Activated naive CD4-positive, alpha-beta T cell (primary cell): ENCODE measurements at places on chromosomes 12 and 14.

- DNase-seq, result no peak
Observed at GRCh38 chr12:112815589-112816321, 24.2 kb downstream of the RPH3A start.

GRCh38 chr12:131872154-131873051 lies 22.0 kb upstream of the ULK1 start:
- no peak for DNase-seq

DNA sequence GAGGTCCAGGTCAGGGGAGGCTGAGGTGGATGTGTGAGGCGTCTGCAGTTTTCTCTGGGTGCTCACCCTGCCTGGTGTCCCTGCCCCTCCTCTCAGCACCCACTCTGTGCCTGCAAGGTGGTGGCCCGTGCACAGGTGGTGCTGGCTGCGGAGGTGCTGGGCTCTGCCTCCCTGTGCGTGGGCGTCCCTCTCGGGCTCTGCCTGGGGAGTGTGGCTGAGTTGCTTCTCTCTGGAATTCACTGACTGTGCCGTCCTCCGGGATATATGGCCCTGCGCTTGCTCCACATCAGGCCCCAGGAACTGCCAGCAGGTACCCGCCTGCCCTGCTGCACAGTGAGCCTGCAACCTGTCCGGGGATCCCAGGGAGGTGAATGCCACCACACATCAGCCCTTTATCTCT lies 379.1 kb downstream of the TMEM121 start:
- no peak for DNase-seq

DNA sequence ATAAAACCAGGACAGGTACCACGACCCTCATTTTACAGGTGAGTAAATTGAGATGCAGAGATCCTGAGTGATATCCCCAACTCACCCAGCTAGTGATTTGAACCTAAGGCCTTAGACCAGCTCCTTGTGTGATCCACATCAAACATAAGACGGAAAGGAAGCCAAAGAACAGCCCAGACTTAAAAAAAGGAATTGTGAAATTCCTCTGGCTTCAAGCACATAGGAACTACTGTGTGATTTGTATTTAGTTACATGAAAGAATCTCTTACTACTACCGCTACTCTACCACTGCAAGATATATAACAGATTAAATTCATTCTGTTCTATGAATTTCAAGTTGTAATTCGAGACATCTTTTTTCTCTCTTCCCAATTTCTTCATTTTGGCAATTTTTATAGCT lies 10.5 kb downstream of the E2F7 start:
- no peak for DNase-seq

DNA sequence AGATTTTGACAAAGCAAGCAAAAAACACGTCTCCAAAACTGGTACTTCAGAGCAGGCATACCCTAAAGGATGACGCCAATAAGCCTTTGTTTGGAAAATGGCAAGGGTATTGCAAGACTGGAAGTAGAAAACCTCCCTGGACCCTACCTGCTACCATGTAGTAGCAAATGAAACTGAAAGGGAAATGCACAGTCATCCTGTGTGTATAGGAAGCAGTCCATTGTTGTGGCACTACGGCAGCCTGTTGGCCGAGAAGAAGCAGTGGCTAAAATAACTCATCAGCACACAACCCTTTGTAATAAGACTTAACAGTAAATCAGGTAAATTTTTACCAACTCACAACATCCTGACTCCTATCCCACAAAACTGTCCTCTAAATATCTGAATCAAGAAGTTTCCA lies 386.4 kb downstream of the RGS6 start:
- no peak for DNase-seq

DNA sequence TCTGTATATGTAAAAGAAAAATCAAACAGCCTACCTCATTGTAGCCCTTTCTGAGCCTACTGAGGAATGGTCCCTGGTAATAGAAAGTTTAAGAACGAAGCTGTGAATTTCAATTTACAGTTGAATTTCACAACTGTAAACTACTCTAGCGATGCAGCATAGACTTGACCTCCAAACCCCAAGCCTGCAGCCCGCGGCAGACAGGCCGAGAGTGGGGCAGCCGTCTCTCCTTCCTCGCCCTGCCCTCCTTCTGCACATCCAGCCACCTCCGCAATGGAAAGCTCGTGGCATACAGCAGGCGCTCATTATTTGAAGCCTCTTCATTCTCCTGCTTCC lies 15.3 kb downstream of the RNASE2 start:
- no peak for DNase-seq

GRCh38 chr14:100487304-100487703 lies 99.9 kb downstream of the BEGAIN start:
- no peak for DNase-seq

DNA sequence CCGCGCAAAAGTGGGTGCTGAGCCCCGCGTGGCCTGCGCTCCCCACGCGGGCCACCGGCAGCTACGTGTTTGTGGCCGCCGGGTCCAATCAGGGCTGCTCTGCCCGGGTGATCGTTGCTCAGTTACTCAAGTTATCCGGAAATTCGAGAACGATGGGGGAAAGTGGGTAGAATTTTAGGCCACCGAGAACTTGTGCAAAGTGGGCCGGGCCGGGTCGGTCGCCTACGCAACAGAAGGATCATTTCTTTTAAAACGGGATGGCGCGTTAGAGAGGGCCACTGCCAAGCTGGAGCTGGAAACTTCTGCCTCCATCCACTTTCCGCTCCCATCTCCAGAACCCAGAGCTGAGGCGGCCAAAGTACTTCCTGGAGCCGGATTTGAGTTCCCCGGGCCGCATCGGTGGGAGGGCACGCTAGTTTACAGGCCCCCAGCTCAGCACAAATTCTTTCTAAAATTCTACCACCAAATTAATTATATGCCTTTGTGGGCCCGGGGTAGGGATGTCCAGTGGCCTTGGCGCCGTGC lies 3.5 kb downstream of the RFX4 start:
- DNase-seq, result no peak

DNA sequence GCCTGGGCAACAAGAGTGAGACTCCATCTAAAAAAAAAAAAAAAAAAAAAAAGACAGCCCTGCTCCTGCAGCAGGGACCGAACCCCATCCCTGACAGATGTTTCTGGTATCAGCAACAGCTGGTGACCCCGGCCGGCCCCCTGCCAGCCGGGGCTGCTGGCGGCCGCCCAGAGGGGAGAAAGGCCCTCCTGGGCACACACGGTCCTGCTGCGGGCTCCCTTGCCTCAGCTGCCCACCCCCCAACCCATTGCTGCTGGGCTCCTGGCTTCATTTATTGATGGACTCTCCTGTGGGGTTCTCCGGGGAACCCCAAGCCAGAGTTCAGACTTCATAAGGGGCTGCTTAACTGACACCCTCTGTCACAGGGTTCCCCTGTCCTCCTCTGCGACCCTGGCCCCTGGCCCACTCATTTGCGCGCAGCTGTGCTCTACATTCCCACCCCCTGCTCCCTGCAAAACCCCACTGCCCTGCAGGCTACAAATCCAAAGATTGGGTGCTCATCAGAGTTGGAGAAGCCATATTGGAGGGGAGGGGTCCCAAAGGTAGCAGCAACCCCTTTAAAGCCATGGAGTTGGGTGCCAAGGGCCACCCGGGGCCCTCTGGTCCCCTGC lies 103.6 kb upstream of the RTL1 start:
- no peak for DNase-seq

GRCh38 chr12:70260646-70261045 lies 17.4 kb downstream of the CNOT2 start:
- no peak for DNase-seq

DNA sequence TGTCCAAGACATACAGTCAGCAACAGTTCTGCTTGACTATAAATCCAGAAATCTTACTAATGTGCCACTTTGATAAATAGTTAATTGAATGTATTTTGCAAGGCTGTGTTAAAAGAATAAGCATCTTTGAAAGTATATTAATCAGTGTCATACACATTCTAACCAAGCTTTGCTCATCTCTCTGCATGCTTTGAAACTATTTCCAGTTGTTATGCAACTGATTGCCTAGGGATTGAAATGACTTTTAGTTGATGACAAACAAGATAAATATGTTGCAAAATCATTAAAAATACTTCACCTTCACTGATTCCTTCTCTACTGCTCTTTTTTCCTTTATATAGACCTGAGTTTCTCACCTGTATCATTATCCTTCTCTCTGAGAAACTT lies 91.3 kb downstream of the AEBP2 start:
- DNase-seq, result no peak

- no peak for DNase-seq
Observed at GRCh38 chr14:74299061-74299545, 3.6 kb downstream of the ABCD4 start.

- no peak for DNase-seq
Observed at GRCh38 chr14:106302661-106303060, 776.3 kb downstream of the TMEM121 start.

DNA sequence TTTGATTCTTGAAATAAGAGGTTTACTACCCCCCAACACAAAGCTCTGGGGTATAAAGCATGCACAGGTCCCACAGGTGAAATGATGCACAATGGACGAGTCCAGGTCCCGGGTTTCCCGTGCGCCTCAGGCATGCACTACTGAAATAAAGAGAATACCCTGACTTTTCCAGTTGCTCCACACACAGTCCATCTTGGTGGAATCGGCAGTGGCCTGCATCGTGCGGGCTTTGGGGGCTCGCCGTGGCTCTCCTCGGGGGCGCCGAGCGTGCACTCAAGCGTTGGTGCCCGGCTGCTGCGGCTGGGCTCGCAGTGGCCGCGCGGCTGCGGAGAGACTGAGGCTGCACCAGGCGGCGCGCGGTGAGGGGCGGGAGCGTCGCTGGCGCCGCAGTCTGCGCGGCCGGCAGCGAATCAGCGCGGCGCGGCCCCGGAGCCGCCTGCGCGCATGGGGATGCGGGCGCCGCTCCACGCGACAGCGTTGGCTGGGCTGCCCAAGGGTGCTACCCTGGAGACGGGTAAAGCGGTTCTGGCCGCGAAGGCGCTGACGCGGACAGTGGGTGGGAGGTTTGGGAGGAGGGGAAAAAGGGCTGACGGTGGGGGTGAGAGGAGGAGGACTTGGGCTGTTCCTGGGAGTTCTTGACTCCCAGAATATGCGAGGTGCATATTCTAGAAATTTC lies 53.8 kb upstream of the CCDC175 start:
- DNase-seq, result no peak

GRCh38 chr14:54350203-54350602 lies 46.6 kb upstream of the CDKN3 start:
- no peak for DNase-seq

- no peak for DNase-seq
Observed at GRCh38 chr12:92503029-92503931, 199.5 kb upstream of the PLEKHG7 start.

GRCh38 chr12:42750356-42750755 lies 160.8 kb upstream of the PRICKLE1 start:
- DNase-seq, result no peak

DNA sequence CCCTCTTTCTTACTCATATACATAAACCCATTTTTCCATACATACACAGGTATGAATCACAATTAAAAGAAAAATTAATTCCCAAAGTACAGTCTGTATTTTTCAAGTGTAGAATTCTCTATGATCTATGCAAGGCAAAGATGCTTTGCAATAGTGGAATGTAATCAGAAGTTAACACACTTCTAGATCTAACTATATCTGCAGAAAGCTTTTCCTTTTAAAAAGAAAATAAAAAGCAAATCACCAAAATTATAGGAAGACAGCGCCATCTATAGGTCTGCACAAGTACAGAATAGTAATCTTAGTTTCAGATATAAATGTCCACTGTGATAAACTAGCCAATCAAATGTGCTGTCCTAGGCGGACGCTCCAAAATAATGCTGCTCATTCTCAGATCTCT lies 22.0 kb downstream of the SLC25A21 start:
- DNase-seq, result no peak

- DNase-seq, result no peak
Observed at GRCh38 chr12:89636776-89637160, 71.9 kb downstream of the ATP2B1 start.

DNA sequence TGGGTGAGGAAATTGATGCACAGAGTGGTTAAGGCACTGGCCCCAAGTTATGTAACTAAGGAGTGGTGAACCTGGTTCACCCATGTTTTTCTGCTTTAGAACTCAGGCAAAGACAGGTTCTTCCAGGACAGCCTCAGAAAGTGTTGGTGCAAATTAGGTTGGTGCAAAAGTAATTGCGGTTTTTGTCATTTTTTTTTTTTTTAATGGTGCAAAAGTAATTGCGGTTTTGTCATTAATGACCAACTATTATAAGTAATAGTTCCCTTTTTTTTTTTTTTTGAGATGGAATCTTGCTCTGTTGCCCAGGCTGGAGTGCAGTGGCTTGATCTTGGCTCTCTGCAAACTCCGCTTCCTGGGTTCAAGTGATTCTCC lies 5.2 kb upstream of the SSH1 start:
- DNase-seq, result no peak

DNA sequence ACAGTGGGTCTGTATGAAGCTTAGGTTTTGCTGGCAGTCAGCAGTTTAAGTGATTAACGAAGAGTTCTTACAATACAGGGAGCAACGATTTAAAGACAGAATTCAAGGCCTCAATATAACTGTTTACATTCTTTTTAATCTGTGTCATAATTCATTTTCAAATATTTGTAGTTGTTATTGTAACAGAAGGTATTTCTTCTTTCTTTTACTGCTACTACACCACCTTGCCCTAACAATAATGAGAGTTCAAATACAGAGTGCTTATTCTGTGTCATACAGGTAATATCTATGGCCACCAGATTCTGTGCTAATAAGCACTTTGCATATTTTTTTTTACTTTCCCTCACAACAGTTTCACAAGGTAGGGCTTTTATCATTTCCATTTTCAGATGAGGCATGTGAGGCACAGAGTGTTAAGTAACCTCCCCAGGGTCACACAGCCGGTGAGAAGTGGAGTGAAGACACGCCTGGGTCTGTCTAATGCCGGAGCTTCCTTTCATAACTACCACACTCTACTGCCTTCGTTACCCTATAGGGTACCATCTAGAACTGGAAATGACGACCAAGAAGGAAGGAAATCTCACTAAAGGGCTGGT lies 81.9 kb downstream of the PELI2 start:
- DNase-seq, result no peak

DNA sequence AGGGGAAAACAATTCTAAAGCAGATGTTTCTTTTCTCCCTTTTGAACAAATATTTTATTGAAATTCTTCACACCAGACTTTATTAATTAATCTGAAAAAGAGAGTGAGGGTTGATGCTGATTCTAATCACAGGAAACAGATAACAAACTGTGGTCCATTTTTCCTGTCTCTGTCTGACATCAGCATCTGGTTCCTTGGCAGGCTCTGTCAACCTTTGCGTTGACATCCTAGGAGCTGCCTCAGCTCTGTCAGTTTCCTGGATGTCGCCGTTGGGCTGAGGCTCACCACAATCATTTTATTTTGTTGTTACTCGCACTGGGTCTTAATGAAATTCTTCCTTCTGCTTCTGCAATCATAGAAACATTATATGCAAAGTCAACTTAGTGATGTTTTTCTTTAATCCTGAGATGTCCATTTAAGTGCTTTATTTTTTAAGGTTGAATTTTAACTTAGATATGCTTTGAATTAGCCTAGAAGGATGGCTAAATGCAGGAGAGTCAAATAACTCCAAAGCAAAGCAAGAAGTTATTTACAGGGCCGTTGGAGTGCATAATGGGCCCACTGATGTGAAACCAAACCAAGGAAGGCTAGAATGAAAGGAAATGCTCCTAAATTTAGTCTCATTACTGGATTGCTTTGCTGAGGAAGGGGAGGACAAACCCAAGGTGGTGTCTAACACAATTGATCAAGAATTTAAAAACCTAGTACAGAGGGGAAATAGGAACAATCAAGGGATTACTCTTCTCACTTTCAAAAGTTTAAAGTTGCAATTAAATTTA lies 542.4 kb downstream of the FLRT2 start:
- DNase-seq, result no peak
